NCI-H2081 treated with DMSO at 0.1 percent for 48 hours (cell line): ENCODE measurements at places on chromosomes 3 and 15.

DNA sequence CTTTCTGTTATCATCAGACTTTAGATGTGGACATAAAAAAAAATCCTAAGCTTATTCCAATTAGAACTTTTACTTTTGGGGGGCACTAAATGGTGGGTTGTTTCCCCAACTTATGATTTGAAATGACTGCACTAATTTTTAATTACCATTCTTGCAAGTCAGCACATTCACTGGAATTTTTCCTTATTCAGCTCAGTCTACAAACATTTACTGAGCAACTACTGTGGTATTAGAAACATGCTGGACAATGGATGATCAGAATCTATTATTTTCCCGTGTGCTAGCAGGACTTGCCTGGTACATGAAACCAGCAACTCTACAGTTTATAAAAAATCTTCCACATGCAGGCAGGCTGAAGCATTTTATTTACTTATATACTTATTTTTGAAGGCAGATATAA lies 273.6 kb downstream of the FOXP1 start:
- no peak for DNase-seq

DNA sequence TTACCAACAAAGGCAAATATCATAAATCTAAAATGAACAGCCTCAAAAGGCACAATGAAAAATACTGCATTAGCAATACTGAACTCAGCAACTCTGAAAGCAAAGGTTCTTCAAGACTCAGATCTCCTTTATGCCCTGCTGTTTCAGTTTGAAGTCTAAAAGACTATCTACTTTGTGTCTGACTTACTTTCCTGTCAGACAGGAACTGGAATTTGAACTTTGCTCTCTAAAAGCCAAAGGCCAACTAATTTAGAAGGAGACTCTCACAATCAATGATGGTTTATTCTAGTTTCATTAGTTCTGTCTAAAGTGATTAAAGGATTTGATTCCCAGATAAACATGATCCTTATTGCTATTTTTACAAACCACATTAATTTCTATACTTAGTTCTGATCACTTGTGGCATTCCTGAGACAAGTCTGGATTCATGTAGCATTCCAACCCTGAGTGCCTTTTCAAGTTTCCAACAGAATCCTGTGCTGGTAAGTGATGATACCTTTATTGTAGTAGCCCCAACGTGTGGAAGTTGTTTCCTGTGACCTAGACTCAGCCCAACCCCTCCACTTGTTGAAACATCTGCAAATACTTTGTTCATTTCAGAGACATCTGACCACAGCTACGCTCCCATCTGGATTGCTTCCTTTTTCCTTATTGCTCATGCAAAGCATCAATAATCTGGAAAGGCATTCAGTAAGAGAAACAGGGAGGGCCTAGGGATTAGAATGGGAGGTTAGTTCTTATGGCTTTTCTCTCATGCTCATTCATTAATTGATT lies 14.9 kb upstream of the LEKR1 start:
- no peak for DNase-seq

DNA sequence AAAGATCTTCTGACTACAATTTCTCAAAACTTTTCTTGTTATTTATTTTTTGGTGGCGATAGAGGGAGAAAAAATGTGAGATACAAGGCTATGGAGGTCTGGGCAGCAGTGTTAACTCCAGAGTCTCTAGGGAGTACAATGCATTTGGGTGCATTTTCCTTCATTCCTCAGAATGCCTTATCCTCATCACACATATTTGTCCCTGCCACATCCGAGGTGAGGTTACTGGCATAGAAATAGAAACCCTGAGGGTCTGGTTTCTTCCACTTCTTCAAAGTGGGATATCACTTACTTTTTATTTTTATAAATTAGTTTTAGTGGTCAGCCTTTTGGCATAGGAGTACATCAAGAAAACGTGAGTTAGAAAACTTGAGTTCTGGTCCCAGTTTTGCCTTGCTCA lies 150.4 kb downstream of the TIGIT start:
- DNase-seq = no peak

DNA sequence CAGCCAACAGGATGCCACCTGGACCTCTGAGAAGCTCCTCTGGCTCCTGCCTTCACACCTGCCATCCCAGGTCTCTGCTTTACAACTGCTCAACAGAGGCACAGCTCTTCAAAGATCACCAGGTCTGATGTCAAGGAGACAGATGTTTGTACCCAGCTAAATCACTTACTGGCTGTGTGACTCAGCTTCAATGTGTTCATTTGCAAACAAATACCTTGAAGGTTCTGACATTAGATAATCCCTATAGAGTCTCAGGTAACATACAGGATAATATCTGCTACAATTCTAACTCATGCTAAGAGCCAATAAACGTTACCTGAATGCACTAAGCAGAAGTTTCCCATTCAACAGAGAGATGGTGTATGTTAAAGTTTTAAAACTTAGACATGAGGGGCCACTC lies 163.4 kb upstream of the IGF1R start:
- no peak for DNase-seq

DNA sequence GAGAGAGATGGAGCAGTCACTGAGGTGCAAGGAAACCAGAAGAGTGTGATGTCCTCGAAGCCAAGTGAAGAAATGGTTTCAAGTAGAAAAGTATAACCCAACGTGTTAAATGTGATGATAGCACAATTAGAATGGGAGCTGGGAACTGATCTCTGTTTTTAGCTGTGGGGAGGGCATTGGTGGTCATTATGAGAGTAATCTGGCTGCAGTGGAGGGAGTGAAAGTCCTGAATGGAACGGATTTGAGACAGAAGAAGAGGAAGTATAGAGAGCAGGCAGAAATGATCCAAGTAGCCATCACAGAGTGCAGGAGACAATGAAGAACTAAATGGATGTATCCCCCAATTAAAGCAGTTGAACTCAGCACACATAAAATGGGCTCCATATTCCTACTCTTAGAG lies 235.3 kb downstream of the IGSF11 start:
- DNase-seq = no peak
